Occipital lobe (tissue), 3 donors: ENCODE measurements at places on chromosomes 5 and 9. TPM values are rescaled to one million over a fixed set of nuclear protein-coding genes. Genes with fewer than 3 reads are reported as not detected.

RGS7BP gene
- total RNA-seq = 17.6 TPM

SH3PXD2B gene
- total RNA-seq = 17.6 TPM

C7 gene
- 8.1 TPM for total RNA-seq

HK3 gene
- 0.31 TPM for total RNA-seq

GLRA1 gene
- total RNA-seq = 0.16 TPM

TLX3 gene
- total RNA-seq = not detected

MPDZ gene
- total RNA-seq = 40.4 TPM

PIP5KL1 gene
- total RNA-seq = 1.4 TPM

TEK gene
- 8.0 TPM for total RNA-seq

SPOCK1 gene
- 36.7 TPM for total RNA-seq

TMEM174 gene
- not detected for total RNA-seq

SPINK4 gene
- not detected for total RNA-seq

PCDHA6 gene
- total RNA-seq = 24.8 TPM

ACTBL2 gene
- not detected for total RNA-seq

PAPPA gene
- under 0.01 TPM for total RNA-seq

PDLIM4 gene
- total RNA-seq = 3.1 TPM

LHX2 gene
- total RNA-seq = 189 TPM

GABRA6 gene
- total RNA-seq = 0.31 TPM

ADGRD2 gene
- total RNA-seq = not detected

NTRK2 gene
- total RNA-seq = 266 TPM

PCDHGA12 gene
- total RNA-seq = 6.9 TPM

RASEF gene
- total RNA-seq = 0.31 TPM

PURA gene
- 14.5 TPM for total RNA-seq
